ENCODE measurements at places on chromosomes 16 and 17.

DNA sequence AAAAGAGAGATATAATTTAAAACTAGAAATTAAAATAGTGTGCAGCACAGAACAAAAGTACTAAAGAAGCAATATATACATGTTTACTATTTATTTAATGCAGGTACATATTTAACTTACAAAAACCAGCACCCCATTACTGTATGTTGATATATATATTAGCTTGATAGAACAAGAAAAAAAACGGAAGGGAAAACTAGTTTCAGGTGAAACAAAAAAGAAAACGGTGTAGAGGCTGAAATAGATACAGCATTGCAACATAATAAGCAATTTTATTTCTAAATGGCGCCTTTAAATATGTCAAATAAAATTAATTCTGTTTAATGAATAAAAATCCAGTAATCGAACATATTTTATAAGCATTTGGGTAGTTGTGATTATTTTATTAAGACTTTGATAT is 3.9 kb downstream of the HNF1B start:
- no peak for DNase-seq

GRCh38 chr17:70871180-70871818 is 702.0 kb downstream of the KCNJ2 start:
- no peak for DNase-seq

GRCh38 chr16:85192238-85193114 is 80.2 kb upstream of the CIBAR2 start:
- no peak for DNase-seq

- peak; percentile 35 for DNase-seq
Measured at GRCh38 chr17:69086641-69087040, 25.9 kb upstream of the ABCA9 start.

DNA sequence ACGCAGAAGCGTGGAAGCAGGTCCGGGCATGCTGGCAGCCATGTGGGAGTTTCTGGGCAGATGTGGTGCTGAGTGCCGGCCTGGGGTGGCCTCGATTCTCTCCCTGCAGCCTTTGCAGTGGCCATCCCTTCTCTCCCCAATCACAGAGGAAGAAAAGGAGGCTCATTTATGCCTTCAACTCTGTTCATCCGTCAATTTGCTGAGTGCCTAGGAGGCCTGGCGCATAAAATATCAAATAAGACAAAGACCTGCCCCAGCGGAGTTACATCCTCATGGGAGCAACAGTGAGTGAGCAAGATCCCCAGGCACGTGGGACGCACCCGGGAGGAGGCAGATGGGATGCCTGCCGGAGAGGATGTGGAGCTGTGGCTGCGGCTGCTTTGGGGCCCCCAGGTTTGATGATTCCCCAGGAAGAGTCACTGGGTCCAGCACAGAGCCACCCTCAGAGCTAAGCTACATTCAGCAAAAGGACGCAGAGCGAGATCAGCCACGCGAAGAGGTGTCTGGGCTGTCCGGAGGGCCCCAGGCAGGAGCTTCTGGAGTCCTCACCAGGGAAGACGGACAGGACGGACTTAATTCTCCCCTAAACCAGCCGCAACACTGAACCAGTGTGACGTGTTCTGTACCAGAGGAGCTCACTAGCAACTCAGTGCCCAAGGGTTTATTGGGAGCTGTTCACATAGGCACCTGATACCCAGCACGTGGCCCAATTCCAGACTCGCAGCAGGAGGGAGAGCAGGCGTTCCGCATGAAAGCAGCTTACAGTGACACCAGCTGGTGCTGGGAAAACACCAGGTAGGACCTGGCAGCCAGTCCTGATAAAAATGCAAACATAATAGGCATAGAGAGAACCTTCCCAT is 11.3 kb downstream of the CA5A start:
- no peak for DNase-seq

DNA sequence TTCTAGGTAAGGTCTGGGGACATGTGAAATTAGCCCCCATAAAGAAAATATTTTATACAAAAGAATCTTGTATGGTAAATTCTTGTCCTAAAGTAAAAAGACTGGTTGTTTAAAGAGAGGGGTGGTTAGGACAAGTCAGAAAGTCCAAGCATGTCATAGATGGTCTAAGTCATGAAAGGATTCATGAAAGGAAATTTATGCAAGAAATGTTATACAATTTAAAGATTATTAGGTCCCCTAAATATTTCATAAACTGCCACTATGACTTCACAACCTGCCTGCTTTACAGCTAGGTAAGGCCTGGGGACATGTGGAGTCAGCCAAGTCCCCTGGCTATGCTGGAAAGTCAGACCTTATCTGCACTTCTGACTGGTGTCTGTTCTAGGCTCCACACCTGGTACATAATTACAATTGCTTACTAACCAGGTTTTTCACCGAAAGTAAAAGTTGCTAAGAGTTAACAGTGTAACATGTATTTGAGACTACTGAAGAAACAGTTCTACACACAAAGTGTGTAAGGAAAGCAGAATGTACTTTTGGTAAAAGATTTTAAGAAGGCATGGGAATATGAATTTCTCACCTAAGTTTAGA is 17.0 kb downstream of the N4BP1 start:
- DNase-seq = no peak

DNA sequence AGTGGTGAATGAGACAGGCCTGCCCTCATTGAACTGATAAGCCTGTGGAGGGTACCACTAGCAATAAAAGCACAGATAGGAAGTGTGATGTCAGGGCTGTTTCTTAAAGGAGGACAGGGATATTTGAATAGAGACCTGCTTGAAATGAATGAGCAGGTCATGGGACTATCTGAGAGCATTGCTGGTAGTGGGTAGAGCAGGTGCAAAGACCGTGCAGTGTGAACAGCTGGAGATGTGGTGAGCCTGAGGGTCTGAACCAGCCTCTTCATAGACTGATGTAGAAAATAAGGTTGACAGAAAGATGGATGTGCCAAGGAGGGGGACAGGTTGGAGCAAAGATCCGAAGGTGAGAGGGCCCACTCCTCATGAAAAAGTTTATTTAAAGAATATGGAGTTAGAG is 2.4 kb downstream of the NUP93 start:
- DNase-seq = no peak

DNA sequence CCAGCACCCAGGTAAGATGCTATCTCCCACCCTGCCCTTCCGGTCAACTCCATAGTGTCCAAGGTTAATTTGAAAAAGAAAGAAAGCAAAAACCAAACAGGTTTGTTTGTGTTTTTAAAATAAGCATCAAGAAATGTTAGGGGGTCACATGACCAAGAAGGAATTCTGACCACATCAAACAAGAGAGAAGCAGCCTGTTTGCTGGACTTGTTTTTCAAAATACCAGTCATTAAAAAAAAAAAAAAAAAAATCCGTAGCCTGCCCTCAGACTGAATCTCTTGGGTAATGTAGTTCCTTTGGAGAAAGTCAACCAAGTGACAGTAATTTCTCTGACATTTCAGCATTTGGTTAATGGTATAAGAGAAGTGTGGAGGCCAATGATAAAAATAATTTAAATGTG is 38.4 kb downstream of the HNF1B start:
- no peak for DNase-seq

- no peak for DNase-seq
Measured at GRCh38 chr17:63191610-63192009, 225.6 kb downstream of the TANC2 start.

Measured in muscle of arm (tissue), 14 donors.